ENCODE measurements at places on chromosomes 2 and 18. TPM values are rescaled to one million over a fixed set of nuclear protein-coding genes. Genes with fewer than 3 reads are reported as not detected.
A peak's percentile ranks its signal among the peaks of the same experiment; 100 is the strongest.

The MOGAT1 gene
- not detected for polyA plus RNA-seq

DNA sequence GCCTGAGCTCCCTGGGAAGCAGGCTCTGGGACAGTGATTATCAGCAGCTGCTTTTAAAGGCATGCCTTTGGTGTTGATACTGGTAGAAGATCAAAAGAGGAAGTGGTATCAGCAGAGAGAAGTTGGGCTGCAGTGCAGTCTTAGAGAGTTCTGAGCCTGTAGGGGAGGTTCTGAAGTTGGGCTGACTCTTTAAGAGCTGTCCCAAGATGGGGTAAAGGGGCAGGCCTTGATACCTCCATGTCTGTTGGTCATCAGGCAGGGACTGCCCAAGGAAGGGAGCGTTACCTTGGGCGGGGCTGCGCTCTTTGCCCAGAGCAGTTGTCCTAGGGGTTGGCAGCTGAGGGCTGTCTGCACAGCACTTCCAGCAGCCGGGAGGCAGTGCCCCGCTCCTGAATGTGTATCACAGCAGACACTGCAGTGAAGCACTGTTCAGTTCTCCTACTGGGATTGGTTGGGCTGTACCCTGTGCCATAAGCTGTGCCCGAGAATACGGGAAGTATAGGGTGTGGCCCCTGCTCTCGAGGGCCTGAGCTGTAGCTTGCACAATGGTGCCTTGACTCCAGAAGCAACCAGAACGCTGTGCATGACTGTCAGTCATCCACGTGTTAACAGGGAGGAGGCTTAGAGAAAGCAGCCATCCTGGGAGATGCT lies 177.0 kb downstream of the CTIF start:
- DNase-seq, result peak; percentile 69

DNA sequence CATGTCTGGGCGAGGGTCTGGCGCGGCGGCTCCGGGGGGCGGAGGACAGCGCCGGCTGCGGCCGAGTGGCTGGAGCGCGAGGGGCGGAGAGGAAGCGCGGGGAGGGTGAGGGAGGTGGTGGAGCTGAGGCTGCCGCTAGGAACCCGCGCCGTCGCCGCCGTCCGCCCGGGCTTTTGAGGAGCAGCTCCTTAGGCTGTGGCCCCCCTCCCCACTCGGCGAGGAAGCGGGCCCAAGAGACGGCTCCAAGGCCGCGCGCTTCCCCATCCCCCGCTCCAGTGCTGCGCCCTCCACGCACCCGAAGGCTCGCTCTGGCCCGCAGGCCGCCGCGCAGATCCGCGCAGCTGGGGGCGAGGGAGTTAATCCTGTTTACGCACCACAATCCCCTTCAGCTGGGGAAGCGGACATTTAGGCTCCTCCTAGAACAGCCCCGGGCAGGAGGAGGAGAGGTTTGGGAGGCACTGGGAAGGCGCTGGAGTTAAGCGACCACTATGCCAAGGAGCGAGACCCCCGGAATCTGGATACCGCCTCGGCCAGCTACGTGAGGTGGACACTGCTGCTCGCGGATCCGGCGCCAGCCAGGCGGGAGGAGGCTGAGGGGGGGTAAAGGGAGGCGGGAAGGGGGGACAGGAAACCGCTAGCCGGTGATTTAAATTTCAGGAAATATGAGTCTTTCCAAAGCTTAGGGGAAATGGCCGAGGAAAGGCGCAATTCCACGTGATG lies at the start of gene CNRIP1:
Gene CNRIP1 (minus strand): TSS at position 552 of the 720 bp plus-strand sequence. CDS start 549 bp downstream, at position 3.
- DNase-seq, result peak; percentile 88

The IMPA2 gene
- 8.0 TPM for polyA plus RNA-seq

- DNase-seq, result no peak
Observed at GRCh38 chr18:42784632-42785031, 330.9 kb downstream of the RIT2 start.

DNA sequence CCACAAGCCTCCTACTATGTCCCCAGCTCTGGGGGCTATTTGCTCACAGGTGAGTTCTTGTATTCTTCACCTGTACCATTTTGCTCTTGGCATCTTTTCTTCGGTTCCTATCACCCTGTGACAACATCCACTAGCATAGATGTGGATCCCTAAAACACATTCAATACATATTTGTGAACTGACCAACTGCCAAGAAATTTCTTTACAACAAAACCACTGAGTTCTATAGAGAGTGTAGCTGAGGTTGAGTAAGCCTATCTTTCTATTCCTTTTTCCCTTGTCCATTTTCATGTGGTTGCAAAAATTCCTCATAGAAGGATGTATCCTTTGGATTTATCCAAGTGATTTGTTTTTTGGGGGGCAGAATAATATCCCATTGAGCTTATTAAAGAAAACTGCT lies 192.7 kb upstream of the ITGA4 start:
- DNase-seq, result no peak

DNA sequence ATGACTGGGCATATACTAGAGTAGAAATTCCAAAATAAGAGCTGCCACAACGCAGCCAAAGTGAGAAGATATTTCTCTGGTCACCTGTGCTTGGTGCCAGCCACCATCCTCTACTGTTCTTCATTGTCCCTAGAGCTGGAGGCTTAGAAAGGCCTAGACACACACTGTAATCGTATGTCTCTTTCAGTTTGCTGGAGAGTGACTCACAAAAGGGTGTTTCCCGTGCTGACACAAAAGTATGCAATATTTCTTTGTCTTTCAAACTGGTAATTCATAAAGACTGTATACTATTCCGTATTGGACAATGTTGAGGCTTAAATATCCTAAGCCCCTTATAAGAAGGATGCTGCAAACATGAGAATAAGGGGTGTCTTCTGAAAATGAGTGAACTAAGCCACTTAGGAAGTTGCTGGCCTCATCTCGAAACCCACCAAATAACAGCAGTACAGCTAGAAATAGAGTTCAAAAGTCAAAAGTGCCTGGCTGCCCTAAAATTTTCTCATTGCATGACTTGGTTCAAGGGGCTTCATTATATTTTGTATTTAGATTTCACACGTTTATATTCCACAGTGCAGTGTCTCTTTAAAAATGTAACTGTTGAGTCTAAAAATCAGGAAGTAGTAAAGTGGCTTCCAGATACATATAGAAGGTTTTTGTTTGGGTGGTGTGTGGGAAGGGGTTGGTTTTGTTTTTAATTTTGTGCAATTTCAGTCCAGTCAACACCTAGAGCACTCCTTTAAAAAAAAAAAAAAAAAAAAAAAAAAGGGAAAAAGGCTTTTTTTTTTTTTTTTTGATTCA lies 601.1 kb downstream of the ARHGAP15 start:
- peak; percentile 67 for DNase-seq

- no peak for DNase-seq
Observed at GRCh38 chr18:36327352-36328316, 30.1 kb downstream of the FHOD3 start.

DNA sequence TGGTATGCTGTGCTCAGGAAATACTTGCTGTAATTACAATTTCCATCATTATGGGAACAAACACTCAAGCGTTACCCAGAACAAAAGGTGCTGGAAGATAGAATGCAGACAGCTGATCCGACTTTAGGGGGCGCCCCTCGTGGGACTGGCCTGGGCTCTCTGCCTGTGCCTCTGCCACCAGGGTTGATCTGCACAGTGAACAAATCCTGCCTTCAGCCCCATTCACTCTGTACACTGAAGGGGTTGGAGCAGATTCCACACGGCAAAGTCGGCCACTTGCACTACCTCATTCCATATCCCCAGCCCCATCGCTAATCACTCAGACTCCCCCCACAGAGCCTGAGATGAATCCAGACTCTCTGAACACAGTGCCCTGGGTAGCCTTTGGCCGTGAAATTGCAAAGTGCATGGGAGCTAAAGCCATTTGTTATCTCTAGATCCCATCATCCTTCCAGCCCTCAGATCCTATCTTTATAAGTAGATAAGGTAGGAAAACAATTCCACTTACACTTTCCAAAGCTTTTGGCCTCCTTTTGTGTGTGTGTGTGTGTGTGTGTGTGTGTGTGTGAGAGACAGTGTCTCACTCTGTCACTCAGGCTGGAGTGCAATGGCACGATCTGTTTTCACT lies 69.3 kb downstream of the INPP5D start:
- no peak for DNase-seq

- DNase-seq, result no peak
Observed at GRCh38 chr2:240963065-240963867, 35.2 kb upstream of the SNED1 start.

GRCh38 chr2:192277494-192278109 lies 82.9 kb upstream of the TMEFF2 start:
- DNase-seq, result no peak

GRCh38 chr18:59140302-59140885 lies 710 bp downstream of the SEC11C start:
- peak; percentile 61 for DNase-seq

The PSMA8 gene
- not detected for polyA plus RNA-seq

The GPAT2 gene
- 0.38 TPM for polyA plus RNA-seq

The GFPT1 gene
- polyA plus RNA-seq, result 107 TPM

GRCh38 chr2:85772841-85773491 lies 19.2 kb downstream of the ATOH8 start:
- peak; percentile 53 for DNase-seq

The PLA2R1 gene
- polyA plus RNA-seq, result 8.9 TPM

- no peak for DNase-seq
Observed at GRCh38 chr2:207276858-207277257, 111.1 kb upstream of the KLF7 start.

- no peak for DNase-seq
Observed at GRCh38 chr18:70146174-70146573, 59.3 kb downstream of the RTTN start.

The FOXI3 gene
- not detected for polyA plus RNA-seq

The LIMS3 gene
- polyA plus RNA-seq, result 7.6 TPM

GRCh38 chr2:8862230-8862629 lies 24.8 kb upstream of the KIDINS220 start:
- no peak for DNase-seq

- DNase-seq, result no peak
Observed at GRCh38 chr2:78592491-78592890, 433.0 kb upstream of the REG3G start.

The C1D gene
- 32.5 TPM for polyA plus RNA-seq

DNA sequence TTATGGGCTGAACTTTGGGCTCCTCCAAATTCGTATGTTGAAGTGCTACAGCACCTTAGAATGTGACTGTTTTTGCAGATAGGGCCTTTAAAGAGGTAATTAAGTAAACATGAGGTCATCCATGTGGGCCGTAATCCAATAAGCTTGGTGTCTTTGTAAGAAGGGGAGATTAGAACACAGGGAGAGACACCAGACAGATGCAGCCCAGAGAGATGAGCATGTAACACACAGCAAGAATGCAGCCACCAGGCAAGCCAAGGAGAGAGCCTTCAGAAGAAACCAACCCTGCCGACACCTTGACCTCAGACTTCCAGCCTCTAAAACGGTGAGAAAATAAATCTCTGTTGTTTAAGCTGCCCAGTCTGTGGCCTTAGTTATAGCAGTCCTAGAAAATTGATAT lies 74.3 kb downstream of the HRH4 start:
- DNase-seq, result no peak

GRCh38 chr2:66093371-66093770 lies 341.6 kb upstream of the MEIS1 start:
- no peak for DNase-seq

- DNase-seq, result peak; percentile 61
Observed at GRCh38 chr2:73999881-74000597, 15.3 kb downstream of the TET3 start.

The PER2 gene
- 1.6 TPM for polyA plus RNA-seq

The CRYGC gene
- not detected for polyA plus RNA-seq

GRCh38 chr2:171587567-171587966 lies 65.3 kb downstream of the CYBRD1 start:
- peak; percentile 20 for DNase-seq

GRCh38 chr2:232861353-232861752 lies 8.7 kb upstream of the SNORC start:
- no peak for DNase-seq

The UGT1A10 gene
- not detected for polyA plus RNA-seq

The NT5C1B gene
- 0.88 TPM for polyA plus RNA-seq

GRCh38 chr2:143891879-143892308 lies 628.0 kb downstream of the ZEB2 start:
- no peak for DNase-seq

DNA sequence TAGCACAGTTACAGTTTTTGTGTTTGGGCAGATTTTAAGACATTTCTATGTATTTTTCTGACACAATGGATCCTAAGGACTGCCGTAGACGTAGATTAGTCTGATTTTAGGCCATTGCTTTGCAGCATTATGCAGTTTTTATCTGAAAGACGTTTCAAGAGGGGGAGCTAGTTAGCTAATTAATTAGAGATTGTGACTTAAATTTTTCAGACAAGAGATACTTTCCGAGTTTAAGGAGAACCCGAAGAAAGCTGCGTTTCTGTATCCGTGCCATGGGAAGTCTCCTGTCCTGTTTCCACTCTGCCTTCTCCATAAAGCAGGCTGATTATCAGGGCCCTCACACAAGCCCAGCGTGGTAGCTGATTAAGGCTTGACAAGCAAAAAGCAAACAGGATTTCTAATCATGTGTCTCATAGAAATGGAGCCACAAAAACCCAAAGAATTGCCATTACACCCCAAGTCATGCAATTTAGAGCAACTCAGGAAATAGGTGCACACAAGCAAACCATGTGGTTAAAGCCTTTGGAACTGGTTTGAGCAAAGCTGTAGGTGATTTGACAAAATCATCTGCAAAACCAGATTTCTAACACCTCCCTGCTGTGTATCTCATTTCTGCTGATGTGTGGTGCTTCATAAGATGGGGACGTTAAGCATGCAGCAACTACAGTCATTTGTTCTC lies 808.1 kb downstream of the RNF144A start:
- peak; percentile 7 for DNase-seq

DNA sequence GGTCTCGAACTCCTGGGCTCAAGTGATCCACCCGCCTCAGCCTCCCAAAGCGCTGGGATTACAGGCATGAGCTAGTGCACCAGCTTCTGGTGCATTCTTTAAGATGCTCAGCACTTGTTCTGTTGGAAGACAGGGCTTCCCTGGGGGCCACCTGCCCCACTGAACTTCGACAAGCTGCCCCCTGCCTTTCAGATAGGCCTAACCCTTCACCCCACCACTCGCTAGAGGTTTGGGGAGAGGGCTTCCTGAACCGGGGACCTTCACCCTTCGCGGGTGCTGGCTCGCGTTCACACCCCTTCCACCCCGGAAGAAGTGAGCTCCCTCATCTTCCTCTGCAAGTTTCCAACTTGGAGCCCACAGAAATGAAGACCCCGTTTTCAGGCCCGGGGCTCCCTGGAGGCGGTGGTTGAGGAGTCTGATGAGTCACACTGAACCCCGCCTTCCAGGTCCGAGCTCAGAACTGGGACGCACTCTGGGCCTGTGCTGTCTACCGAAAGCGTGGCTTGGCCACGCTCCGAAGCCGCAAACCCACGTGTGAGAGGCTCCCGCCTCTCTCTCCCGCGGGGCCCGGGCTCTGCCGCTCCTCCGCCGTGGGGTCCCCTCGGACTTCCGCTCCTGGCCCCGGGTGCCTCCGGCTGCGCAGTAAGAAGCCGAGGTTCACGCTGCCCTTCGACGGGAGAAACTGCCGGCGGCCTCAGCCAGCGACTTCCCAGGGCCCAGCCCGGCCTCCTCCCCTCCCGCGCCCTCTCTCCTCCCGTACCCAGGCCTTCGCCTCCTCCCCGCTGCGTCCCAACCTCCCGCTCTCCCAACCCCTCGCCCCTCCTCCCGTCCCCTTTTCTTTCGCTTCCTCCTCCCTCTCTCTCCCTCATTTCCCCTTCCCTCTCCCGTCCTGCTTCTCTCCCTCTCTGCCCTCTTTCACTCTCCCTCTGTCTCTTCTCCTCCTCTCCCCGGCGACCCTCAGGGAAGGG lies 47.5 kb upstream of the SP3 start:
- peak; percentile 85 for DNase-seq

The AOX1 gene
- 20.5 TPM for polyA plus RNA-seq

The POU3F3 gene
- not detected for polyA plus RNA-seq

GRCh38 chr2:110718990-110719389 lies 13.4 kb upstream of the ACOXL start:
- peak; percentile 8 for DNase-seq
